ENCODE measurements at places on chromosomes 6 and 20.

DNA sequence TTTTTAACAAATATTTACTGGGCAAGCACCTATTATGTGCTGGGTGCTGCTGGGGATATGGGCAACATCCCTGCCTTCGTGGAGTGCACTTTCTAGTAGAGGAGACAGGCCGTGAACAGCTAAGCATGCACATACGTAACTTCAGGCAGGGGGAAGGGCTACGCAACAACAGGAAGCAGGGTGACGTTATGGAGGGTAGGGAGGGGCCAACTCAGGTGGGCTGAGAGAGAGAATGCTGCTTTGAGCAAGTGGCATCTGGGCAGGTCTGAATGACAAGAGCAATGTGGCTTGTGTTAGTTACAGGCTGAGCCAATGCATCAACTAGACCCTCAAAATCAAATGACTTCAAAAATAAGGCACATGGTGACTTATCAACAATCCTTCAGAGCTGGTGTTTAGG lies 112.1 kb downstream of the CDC5L start:
- DNase-seq, result no peak

DNA sequence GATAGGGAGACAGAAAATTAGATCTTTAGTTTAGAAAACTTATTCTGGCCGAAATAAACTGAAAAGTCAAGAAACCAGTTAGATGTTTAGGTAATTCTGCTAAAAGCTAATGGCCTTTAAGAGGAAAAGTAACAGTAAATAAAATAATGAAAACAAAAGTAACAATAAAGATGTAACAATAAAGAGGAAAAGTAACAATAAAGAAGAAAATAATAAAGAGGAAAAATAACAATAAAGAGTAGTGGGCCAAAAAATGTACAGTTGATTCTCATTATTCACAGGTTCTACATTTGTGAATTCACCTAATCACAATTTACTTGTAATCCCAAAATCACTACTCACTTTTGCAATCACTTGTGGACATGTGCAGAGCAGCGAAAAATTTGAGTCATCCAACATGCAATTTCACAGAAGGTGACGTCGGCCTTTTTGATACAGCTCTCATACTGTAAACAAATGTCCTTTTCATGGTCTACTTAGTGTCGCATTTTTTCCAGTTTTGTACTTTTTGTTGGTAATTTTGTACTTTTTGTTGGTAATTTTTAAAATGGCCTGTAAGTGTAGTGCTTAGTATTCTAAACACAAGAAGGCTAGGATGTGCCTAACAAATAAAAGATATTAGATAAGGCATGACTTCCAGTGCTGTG lies 24.0 kb downstream of the HBS1L start:
- DNase-seq, result no peak

DNA sequence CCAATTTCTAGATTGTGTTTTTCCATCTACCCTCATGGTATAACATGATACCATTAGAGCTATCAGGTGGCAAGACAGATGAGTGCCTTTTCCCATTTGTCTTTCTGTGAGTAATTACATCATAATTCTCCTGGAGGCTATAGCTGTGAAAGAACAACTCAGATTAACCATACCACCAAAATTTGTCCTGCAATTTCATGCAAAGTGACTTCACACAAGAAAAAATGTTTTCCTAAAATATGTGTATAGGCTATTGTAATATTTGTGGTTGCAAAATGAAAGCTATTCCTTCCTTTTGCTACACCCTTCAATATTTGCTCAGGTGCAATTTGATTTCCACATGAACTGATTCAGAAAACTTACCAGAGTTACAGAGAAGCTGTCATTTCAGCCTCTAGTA lies 547.7 kb upstream of the ID4 start:
- DNase-seq, result no peak

- peak; percentile 44 for DNase-seq
These were observed 76.0 kb upstream of the ADGRB3 start for GRCh38 chr6:68559070-68559469.

DNA sequence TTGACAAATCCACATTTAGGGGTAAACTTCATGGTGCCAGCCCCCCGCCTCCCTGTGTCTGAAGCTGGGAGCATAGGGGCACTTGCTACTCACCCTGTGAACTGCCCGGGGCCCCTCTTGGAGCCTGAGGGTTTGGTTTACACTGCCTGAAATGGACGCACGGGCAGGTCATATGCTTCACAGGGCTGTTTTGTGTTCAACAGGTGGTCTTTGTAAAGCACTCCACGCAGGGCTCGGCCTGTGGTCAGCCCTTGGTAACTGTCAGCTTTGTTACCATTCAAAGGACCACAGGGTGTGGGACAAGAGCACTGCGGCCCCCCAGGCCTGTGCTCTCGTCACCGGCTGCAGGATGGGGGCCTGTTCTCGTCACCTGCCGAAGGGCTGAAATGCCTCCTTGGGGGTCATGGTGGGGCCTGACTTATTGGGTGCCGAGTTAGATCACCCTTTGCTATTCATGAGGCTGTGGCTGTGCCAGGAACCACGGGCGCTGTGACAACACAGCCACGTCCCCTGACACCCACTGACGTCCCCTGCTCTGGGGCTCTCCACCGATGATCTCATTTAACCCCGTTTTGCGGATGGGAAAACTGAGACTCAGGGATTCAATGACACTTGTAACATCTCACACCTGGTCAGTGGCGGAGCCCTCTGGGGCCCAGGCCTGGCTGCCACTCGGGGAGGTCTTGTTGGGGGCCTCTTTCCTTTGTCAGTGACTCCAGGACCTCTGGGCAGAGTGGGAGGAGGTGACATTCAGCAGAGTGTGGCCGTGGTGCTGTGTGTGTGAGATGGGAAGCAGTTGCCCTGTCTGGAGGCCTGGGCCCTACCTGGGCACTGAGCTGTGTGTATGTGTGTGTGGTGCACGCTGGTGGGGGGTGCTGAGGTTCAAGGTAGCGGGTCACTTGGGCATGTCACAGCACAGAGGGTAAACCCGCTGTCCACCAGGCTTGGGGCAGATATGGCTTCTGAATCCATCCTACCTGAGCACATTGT lies 24.9 kb downstream of the ZBP1 start:
- DNase-seq, result no peak

- DNase-seq, result no peak
These were observed 32.8 kb downstream of the RAMACL start for GRCh38 chr6:166553563-166554271.

DNA sequence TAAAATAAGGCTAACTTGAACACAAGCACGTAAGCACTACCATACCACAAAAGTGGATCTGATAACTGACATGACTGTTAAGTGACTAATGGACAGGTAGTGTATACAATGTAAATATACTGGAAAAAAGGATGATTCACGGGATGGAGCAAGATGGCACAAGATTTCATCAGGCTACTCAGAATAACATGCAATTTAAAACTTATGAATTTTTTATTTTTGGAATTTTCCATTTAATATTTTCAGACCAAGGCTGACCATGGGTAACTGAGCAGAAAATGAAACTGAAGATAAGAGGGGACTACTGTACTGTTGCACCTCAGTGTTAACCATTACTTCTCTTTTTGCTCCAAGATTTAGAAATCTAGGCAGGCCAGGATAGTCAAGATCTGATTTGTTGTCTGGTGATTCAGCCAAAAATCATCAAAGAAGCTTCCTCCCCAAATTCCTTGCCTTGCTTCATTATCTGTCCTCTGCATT lies 45.4 kb downstream of the TPBG start:
- DNase-seq, result no peak

- peak; percentile 97 for DNase-seq
These were observed 7.4 kb upstream of the SLC12A5 start for GRCh38 chr20:46021361-46022359.

DNA sequence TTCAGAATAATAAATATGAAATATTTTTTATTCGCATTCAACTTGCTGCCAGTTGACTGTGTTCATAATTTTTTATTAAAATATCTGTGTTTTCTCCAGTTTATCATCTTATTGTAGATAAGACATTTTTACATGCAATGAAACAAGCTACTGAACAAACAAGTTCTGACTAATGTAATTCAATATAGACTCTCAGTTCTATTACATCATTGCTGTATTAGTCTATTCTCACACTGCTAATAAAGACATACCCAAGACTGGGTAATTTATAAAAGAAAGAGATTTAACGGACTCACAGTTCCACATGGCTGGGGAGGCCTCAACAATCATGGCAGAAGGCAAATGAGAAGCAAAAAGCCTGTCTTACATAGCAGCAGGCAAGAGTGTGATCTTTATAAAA lies 1357.7 kb upstream of the CITED2 start:
- DNase-seq, result no peak

- no peak for DNase-seq
These were observed 198.5 kb upstream of the TAB2 start for GRCh38 chr6:149118737-149119653.
